ENCODE measurements at places on chromosomes 5 and 9. TPM values are rescaled to one million over a fixed set of nuclear protein-coding genes. Genes with fewer than 3 reads are reported as not detected.
A peak's percentile ranks its signal among the peaks of the same experiment; 100 is the strongest.

Gene SLC25A48
- total RNA-seq, result not detected

Gene HTR1A
- total RNA-seq, result not detected

Gene ZFYVE16
- total RNA-seq, result 42.4 TPM

Gene ANKRD34B
- not detected for total RNA-seq

- no peak overlapping the region for H3K4me3 ChIP-seq
- no peaks in the 10 kb centered on the region for H3K36me3 ChIP-seq
- no peak for DNase-seq
- no peaks in the 10 kb centered on the region for H3K4me1 ChIP-seq
These were observed 477.5 kb downstream of the PDE4D start for GRCh38 chr5:59416026-59416425.

GRCh38 chr5:142630927-142631539 lies 54.9 kb downstream of the FGF1 start:
- H3K4me1 ChIP-seq, result no peaks in the 10 kb centered on the region
- no peak for DNase-seq

DNA sequence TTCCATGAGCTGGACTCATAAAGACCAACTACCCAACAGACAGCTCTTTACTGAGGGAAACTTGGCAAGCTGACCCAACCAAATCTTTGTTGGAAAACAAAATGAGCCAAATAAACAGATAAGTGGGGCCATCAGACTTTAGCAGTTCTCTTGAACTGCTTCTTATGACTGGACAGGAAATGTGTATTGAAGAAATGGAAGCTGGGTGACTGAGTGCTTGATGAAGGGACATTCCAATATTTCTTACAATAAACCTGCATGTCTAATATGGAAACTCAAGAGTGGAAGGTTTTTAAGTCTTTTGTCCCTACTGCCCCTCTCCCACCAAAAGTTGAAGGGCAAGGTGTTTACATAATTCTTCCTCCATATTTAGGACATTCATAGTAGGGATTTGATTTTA lies 218.8 kb upstream of the NR4A3 start:
- H3K4me1 ChIP-seq, result no peaks in the 10 kb centered on the region
- H3K27me3 ChIP-seq, result no peaks in the 10 kb centered on the region
- no peak for DNase-seq
- no peak overlapping the region for H3K27ac ChIP-seq
- no peak overlapping the region for H3K4me3 ChIP-seq

DNA sequence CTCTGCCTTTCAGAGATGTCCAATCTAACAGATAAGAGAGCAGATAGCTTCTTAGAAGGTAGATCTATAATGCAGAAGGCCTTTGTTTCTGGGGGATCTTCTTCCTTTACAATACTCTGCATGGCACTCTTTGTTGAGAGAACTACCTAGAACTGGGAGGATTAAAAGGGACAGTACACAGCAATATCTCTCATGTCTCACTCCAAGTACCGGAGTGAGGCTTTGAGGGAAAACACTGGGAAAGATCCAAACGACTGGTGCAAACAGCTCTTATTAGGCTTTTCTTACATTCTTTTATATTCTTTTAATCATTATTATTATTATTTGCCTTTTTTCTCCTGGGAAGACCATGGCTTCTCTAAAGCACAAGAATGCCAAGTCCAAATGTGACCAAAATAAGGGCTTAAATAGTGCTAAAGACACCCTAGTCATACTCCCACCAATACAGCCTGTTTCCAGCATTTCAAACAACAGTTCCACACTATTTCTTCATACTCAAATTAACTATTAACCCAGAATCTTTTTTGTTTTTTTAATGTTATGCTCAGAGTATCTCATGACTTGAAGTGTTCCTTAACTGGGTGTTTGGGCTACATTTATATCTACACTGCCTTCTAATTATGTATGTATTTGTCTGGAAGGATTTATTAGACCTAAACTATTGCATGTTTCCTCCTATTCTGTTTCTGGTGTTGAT lies 52.7 kb downstream of the ABHD17B start:
- H3K4me1 ChIP-seq, result no peaks in the 10 kb centered on the region
- H3K4me3 ChIP-seq, result no peak overlapping the region
- DNase-seq, result no peak
- no peak overlapping the region for H3K27ac ChIP-seq
- H3K27me3 ChIP-seq, result no peaks in the 10 kb centered on the region

- peaks cover 26% of the 10 kb centered on the region for H3K36me3 ChIP-seq
- H3K4me1 ChIP-seq, result peaks cover 56% of the 10 kb centered on the region
- H3K27ac ChIP-seq, result no peak overlapping the region
- peak; percentile 2 for DNase-seq
- H3K4me3 ChIP-seq, result no peak overlapping the region
These were observed 10.3 kb downstream of the NINJ1 start for GRCh38 chr9:93123561-93124283.

- DNase-seq, result no peak
- H3K27me3 ChIP-seq, result no peaks in the 10 kb centered on the region
- H3K4me1 ChIP-seq, result no peaks in the 10 kb centered on the region
- H3K36me3 ChIP-seq, result no peaks in the 10 kb centered on the region
- no peak overlapping the region for H3K27ac ChIP-seq
These were observed 56.8 kb downstream of the IL31RA start for GRCh38 chr5:55907927-55908326.

- no peak for DNase-seq
- H3K27ac ChIP-seq, result no peak overlapping the region
- no peaks in the 10 kb centered on the region for H3K27me3 ChIP-seq
- H3K4me1 ChIP-seq, result peaks cover 7% of the 10 kb centered on the region
These were observed 183.1 kb downstream of the TRIO start for GRCh38 chr5:14326035-14326903.

- H3K4me1 ChIP-seq, result peaks cover 14% of the 10 kb centered on the region
- H3K27me3 ChIP-seq, result no peaks in the 10 kb centered on the region
- H3K36me3 ChIP-seq, result no peaks in the 10 kb centered on the region
These were observed 130.4 kb upstream of the POC5 start for GRCh38 chr5:75847561-75848021.

DNA sequence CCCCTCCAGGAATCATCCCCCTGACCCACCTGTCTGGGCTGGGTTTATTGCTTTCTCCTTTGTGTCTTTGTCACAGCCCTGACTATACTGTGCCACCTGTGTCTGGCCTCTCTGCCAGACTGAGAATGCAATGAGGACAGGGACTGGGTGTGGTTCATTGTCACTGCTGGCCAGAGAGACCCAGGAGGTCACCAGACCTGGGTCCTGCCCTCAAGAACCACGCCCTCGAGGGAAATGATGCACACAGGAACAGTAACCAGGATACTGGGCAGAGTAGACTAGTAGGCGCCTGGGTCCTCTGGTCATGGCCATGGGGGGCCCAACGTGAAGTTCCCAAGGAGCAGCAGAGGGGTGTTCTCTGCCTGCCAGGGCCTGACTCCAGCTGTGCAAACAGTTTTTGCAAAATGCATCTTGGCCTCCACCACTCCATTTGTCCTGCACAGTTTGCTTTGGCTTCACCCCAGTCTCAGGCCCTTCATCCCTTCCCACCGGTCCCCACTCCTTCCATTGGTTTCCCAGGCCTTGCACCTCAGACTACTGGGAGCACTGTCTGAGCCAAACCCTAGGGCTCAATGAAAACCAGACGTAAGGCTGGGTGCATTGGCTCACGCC lies 17.8 kb downstream of the RGS3 start:
- DNase-seq, result no peak
- no peak overlapping the region for H3K27ac ChIP-seq
- H3K27me3 ChIP-seq, result no peaks in the 10 kb centered on the region
- no peaks in the 10 kb centered on the region for H3K36me3 ChIP-seq

Data from thyroid gland (tissue), 4 donors.